ENCODE measurements at places on chromosomes 2 and 18. TPM values are rescaled to one million over a fixed set of nuclear protein-coding genes. Genes with fewer than 3 reads are reported as not detected.

The GNLY gene
- total RNA-seq: 4.3 TPM

The KCNS3 gene
- total RNA-seq: not detected

- DNase-seq: no peak
Observed at GRCh38 chr2:23617167-23617810, 232.3 kb downstream of the KLHL29 start.

The FZD7 gene
- total RNA-seq: 0.20 TPM
